ENCODE measurements at places on chromosomes 7 and 10. TPM values are rescaled to one million over a fixed set of nuclear protein-coding genes. Genes with fewer than 3 reads are reported as not detected.

Gene TUBAL3
- 0.34 TPM for total RNA-seq

GRCh38 chr10:125802739-125803138 lies 20.3 kb downstream of the UROS start:
- no peak overlapping the region for H3K27ac ChIP-seq
- peaks cover 1% of the 10 kb centered on the region for H3K4me1 ChIP-seq
- no peak for DNase-seq
- H3K4me3 ChIP-seq: no peak overlapping the region

Gene OR6V1
- total RNA-seq: not detected

- H3K27me3 ChIP-seq: no peaks in the 10 kb centered on the region
- no peak for DNase-seq
- no peaks in the 10 kb centered on the region for H3K36me3 ChIP-seq
- no peak overlapping the region for H3K27ac ChIP-seq
- H3K4me1 ChIP-seq: no peaks in the 10 kb centered on the region
These were observed 181.6 kb upstream of the HDAC9 start for GRCh38 chr7:18313965-18314364.

GRCh38 chr10:121772406-121772805 lies 155.4 kb downstream of the ATE1 start:
- no peaks in the 10 kb centered on the region for H3K27me3 ChIP-seq
- H3K27ac ChIP-seq: no peak overlapping the region
- no peak for DNase-seq
- no peaks in the 10 kb centered on the region for H3K36me3 ChIP-seq
- H3K4me1 ChIP-seq: peaks cover 2% of the 10 kb centered on the region

DNA sequence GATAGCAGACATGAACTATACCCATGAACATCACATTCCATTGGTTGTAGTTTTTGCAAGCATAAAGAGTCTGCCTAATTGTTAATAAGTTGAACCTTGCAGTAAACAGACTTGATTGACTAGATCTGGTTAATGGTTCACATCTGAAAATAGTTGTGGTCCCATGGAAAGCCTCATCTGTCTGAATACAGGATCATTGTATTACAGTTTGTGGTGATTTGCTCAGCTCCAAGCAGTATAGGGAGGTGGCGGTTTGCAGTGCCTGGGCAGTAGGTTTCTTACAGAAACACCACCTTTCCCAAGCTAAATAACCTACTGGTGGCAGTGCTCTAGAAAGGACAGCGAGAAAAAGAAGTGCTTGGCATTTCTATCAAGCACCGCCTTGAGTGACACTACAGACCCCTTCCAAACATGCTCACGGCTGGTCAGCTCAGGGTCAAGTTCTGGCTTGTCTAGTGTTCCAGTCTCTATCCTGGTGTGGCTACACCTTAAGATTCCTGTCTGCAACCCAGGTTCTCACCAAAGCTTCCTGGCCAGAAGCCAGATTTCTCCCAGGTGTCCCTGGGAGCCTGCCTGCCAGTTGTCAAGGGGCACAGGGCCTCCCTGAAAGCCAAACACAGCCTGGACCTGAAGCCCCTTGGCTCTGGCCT lies 119.9 kb downstream of the FANK1 start:
- no peak for DNase-seq
- peaks cover 1% of the 10 kb centered on the region for H3K4me1 ChIP-seq
- no peaks in the 10 kb centered on the region for H3K27me3 ChIP-seq

Gene OPN4
- not detected for total RNA-seq

DNA sequence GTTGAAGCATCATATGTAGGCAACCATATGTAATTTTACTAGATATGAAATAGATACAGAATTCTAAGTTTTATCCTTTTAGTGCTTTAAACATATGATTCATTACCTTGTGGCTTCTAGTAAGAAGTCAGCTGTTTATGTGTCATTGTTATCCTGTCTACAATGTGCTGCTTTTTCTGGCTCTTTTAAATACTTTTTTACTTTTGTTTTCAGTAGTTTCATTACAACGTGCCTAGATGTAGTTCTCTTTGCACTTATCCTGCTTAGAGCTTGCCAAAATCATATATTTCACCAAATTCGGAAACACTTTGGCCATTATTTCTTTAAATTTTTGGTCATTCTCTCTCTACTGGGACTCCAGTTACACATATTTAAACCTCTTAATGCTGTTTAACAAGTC lies 26.4 kb downstream of the YAE1 start:
- H3K36me3 ChIP-seq: no peaks in the 10 kb centered on the region
- H3K27me3 ChIP-seq: no peaks in the 10 kb centered on the region

GRCh38 chr10:117796130-117796745 lies 250.5 kb downstream of the RAB11FIP2 start:
- H3K27ac ChIP-seq: no peak overlapping the region
- DNase-seq: no peak

- no peaks in the 10 kb centered on the region for H3K36me3 ChIP-seq
- no peaks in the 10 kb centered on the region for H3K4me1 ChIP-seq
- no peaks in the 10 kb centered on the region for H3K27me3 ChIP-seq
These were observed 209.0 kb downstream of the CACNA2D1 start for GRCh38 chr7:82234457-82235049.

GRCh38 chr10:46539596-46540411 lies 16.7 kb downstream of the GPRIN2 start:
- H3K4me3 ChIP-seq: no peak overlapping the region
- H3K27me3 ChIP-seq: no peaks in the 10 kb centered on the region
- no peak overlapping the region for H3K27ac ChIP-seq
- peak; percentile 34 for DNase-seq

DNA sequence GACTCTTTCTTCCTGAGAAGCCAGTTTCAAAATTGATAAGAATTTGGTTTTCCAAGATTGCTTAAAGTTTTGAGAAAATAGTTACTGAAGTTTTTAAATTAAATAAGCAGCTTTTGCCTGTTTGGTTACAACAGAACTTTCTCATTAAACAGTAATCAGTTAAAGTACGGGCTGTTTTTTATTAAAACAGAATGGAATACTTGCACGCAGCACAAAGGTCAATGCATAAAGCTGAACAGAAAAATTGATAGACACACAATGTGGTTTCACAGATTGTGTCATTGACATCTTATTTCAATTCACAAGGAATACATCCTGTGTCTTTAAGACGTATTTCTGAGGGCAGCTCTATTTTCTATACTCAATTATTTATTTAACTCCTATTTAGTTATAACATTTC lies 192.2 kb downstream of the PRKG1 start:
- no peak overlapping the region for H3K27ac ChIP-seq
- no peak overlapping the region for H3K4me3 ChIP-seq
- DNase-seq: no peak
- H3K4me1 ChIP-seq: no peaks in the 10 kb centered on the region

Gene TSPAN15
- total RNA-seq: 10.2 TPM

Gene CPA2
- total RNA-seq: 0.22 TPM

DNA sequence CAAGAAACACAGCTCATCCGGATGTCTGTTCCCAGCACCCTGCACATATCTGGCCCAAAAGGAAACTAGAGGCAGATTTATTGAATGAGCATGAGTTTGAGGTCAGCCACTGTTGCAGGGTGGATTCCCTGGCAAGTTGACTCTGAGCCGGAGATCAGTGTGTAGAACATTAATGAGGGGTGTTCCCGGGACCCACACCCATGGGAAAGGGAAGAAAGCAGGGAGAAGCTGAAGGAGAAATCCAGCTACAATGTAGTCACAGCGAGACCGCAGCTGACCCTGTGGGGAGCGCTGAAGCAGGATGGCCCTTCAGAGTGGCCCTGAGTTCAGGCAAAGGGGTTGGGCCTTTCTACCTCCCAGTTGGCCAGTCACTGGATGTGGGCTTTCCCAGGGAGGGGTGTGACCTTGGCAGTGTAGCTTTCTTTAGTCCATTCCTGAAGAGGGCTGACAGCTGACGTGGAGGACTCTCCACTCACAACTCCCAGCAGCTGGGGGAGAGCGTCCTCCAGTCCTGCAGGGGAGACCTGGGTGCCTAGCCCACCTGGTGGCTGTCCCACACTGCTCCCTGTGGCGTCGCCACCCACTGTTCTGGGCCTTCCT lies 324.2 kb upstream of the ZMIZ1 start:
- H3K27me3 ChIP-seq: no peaks in the 10 kb centered on the region
- H3K27ac ChIP-seq: no peak overlapping the region
- H3K4me3 ChIP-seq: no peak overlapping the region
- no peak for DNase-seq

DNA sequence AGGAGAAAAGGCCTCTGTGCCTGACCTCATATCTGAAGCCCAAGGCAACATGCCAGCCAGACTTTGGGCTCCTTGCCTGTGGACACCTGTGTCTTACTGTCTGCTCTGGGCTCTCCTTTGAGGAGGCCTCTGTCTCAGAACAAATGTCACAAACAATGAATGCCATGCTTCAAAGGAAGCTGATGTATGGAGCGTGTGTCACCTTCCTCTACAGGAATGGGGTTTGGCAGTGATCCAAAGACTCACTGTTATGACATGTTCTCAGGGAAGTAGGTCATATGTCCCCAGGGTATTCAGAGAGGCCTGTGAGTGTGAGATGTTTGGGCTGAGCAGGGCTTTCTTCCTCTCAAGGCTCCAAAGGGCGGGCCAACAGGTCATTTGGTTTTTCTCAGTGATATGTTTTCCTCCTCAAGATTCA lies 38.4 kb downstream of the PTPRE start:
- H3K4me1 ChIP-seq: no peaks in the 10 kb centered on the region
- no peaks in the 10 kb centered on the region for H3K27me3 ChIP-seq
- no peaks in the 10 kb centered on the region for H3K36me3 ChIP-seq
- no peak for DNase-seq
- no peak overlapping the region for H3K27ac ChIP-seq
- no peak overlapping the region for H3K4me3 ChIP-seq

- H3K27ac ChIP-seq: no peak overlapping the region
- H3K4me3 ChIP-seq: no peak overlapping the region
- no peaks in the 10 kb centered on the region for H3K36me3 ChIP-seq
- no peaks in the 10 kb centered on the region for H3K27me3 ChIP-seq
These were observed 203.2 kb upstream of the SHH start for GRCh38 chr7:156015237-156016020.

Gene SVIL
- 139 TPM for total RNA-seq
